NCI-H187 (cell line): ENCODE measurements at places on chromosomes 3 and 15.

DNA sequence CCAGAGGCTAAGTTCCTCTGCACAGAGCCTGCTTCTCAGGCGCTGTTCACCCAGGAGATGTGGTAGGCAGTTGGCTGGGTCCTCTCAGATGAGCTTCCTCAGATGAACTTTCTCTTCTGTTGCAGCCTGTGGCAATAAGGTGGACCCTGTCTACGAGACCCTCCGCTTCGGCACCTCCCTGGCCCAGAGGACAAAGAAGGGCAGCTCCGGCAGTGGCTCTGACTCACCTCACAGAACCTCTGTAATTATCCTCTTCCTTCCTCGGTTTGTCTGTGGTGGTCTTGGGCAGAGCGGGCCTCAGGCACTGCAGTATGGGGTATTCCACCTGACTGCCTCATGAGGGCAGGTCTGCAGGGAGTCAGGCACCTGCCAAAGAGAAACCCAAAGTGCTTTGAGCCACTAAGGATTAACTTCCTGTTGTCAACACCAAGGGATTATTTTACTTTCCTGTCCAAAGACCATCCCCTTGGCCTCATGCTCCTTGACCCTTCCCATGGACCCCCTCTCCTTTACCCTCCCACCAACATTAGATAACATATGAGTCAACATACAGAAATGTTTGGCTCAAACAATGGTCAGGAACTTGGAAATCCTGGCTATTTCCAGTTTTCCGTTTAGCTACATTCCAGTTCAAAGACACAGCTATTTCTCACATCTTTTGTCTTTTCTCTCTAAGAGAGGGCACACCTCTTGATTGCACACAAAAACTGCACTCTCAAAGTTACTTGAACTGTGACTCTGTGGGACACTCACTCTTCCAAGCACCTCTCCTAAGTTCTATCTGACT is 105.9 kb downstream of the STAC start:
- DNase-seq, result no peak

GRCh38 chr3:111538111-111538510 is 3.9 kb upstream of the CD96 start:
- DNase-seq, result no peak

- DNase-seq, result peak; percentile 13
Observed at GRCh38 chr15:60804986-60805949, 326.3 kb upstream of the ICE2 start.

DNA sequence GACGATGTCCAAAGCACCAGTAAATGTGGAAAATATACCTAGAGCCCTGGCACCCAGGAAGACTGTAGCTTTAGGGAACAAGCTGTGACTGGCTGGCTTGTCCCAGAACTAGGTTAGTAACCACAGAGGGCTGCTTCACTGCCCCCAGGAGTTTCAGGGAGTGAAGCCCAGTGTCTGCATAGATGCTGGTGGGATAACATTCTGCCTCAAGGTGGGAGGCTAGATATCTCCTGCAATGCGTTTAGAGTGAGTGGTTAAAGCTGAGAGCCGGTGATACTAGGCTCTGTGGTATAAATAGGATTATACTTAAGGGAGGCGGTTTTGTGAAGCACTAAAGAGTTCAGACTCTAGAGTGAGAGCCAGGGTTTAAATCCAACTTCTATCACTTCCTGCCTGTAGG is 11.7 kb upstream of the CP start:
- no peak for DNase-seq

GRCh38 chr3:156957715-156958114 is 131.6 kb downstream of the LEKR1 start:
- no peak for DNase-seq

GRCh38 chr3:24305795-24306467 is 188.7 kb downstream of the THRB start:
- DNase-seq, result no peak

GRCh38 chr15:48415036-48415886 is 84.0 kb downstream of the DUT start:
- DNase-seq, result no peak

DNA sequence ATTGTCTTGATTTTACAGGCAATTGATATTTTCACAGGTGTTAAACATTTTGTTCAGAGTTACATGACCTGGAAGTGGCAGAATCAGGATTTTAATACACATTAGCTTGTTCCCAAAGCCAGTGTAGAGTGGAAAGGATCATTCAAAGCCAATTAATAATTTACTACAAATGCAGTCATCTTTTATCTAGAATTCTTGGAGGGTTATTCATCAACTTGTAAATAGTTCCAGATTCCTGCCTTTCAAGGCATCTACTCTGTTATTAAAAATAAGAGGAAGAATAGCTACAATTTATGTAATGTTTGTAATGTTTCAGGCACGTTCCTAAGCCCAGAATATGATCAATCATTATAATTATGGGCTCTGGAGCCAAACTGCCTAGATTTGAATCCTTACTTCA is 358.5 kb downstream of the ZNF385D start:
- no peak for DNase-seq

DNA sequence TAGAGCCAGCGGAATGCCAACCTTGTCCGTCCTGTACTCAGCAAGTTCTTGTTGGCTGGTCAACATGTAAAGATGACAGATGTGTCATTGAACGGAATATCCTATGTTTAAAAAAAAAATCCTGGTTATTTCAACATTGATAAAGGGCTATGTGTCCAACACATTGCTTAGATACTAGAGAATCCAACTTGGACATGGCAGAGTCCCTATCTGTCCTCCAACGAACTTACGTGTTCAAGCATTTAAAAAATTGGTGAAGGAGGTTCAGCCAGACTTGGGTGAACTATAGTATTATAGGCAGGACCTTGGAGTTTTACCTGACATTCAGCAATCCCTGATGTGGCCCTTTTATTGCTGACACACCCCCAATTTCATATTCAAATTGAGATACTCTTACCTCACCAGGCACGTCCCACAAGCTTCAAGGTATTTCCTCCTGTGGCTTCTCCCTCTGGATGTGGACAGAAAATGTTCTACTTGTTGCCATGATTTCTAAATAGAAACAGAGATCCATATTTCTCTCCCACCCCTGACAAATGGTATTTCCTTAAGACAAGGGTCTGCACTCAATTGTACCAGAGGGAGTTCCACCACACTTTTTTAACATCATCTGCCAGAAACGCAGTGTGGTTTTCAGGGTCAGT is 207.7 kb upstream of the TPM1 start:
- no peak for DNase-seq

GRCh38 chr3:110900576-110900975 is 171.0 kb upstream of the NECTIN3 start:
- no peak for DNase-seq

DNA sequence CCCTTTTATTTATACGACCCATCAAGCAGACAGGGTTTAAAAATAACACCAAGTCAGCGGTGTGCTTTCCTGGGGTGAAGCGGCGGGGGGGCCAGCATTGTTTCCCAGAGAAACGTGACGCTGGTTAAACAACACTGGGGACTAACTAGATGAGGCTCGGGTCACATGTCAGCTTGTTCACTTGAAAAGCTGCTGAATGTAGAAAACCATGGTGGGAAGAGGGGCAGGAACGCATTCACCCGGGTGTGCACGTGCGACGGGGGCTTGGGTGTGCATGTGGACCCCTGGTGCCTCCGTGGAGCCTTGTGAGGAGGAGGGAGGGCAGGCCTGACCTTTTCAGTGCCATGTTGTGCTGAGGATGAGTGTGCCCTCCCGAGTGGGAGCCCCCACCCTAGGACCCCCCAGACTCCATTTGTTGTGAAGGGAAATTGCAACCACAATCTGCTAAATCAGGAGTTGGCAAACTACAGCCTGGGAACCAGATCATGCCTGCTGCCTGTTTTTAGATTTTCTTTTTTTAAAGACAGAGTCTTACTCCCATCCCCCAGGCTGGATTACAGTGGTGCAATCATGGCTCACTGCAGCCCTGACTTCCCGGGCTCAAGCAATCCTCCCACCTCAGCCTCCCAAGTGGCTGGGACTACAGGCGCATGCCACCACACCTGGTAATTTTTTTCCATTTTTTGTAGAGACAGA is 70.4 kb upstream of the CMTM7 start:
- no peak for DNase-seq

GRCh38 chr15:81170511-81170910 is 26.2 kb upstream of the IL16 start:
- no peak for DNase-seq

- no peak for DNase-seq
Observed at GRCh38 chr3:136819392-136819730, 435 bp downstream of the SLC35G2 start.

GRCh38 chr3:159620281-159620680 is 368.4 kb upstream of the IL12A start:
- DNase-seq, result no peak

DNA sequence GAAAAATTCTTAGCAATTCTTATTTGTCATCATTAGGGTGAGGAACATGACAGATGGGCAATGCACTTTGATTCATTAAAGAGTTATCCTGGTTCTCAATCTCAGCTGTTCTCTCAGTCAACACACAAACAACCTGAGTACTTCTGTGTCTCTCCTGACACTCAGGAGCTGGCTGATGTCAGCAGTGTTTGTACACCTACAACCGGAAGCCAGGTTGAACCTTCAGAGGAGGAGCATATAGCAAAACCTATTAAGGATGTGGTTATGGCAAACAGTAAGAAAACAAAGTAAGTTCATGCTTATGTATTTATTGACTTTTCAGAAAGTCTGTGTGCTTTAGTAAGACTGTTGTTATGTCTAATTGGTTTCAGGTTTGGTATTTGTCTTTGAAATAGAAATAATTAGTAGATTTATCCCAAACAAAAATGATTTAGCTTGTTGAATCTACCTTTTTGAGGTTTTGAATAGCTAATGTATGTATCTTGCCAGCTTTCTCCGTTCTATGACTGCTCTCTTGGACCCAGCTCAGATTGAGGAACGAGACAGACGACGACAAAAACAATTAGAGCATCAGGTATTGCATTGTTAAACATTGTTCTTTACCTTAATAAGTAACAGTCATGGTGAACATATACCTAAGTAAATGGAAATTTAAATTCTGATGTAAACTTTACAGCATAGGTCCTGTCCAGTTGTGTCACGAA is 36.6 kb downstream of the CCDC66 start:
- no peak for DNase-seq

GRCh38 chr15:63461230-63461985 is 43.0 kb upstream of the USP3 start:
- no peak for DNase-seq

GRCh38 chr15:25850154-25851111 is 12.7 kb downstream of the ATP10A start:
- no peak for DNase-seq

GRCh38 chr3:78004571-78004970 is 964.7 kb downstream of the ROBO2 start:
- no peak for DNase-seq

- no peak for DNase-seq
Observed at GRCh38 chr3:87627316-87627715, 350.9 kb upstream of the POU1F1 start.

DNA sequence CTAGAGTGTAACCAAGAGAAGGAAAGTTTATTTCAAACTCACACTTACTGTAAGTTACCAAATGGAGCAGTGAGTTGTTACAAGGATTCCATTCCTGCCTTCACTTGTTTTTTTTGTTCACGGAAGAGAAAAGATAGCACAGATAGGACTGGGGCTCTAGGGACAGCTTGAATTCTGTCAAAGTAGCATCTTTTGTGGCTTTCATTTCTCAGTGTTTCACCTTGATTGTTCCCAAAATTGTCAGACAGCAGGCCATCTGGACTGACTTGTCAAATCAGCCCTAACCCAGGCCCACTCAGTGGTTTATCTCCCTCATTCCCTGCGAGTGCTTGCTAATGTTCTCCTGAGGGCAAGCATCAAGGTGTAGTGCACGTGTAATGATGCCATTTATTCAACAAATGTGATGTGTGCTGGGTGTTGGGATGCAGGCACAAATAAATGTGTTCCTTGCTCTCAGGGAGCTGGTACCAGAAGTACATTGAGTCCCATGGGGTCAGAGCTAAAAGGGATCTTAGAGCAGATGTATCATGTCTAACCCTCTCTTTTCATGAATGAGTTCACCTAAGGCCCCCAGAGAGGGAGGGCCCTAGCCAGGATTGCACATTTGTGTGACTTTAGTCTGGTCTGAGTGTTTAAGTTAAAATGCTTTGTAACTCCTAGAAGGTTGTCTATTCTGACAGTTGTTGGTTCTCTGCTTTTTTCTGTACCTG is 49.1 kb downstream of the PDHB start:
- no peak for DNase-seq
